Activated naive CD8-positive, alpha-beta T cell treated with anti-CD3 and anti-CD28 coated beads for 36 hours (primary cell): ENCODE measurements at places on chromosomes 7 and 10. TPM values are rescaled to one million over a fixed set of nuclear protein-coding genes. Genes with fewer than 3 reads are reported as not detected.

GALNT17 gene
- total RNA-seq = not detected

TMEM270 gene
- total RNA-seq = not detected

COL28A1 gene
- 0.04 TPM for total RNA-seq

C10orf71 gene
- total RNA-seq = not detected

GIMAP6 gene
- total RNA-seq = 34.2 TPM

TRIL gene
- total RNA-seq = not detected

MUC12 gene
- total RNA-seq = 0.66 TPM

CLDN15 gene
- 13.3 TPM for total RNA-seq

MOGAT3 gene
- not detected for total RNA-seq

NODAL gene
- not detected for total RNA-seq

CPA2 gene
- 0.16 TPM for total RNA-seq

GRM3 gene
- total RNA-seq = not detected

CXCL12 gene
- not detected for total RNA-seq

NRCAM gene
- total RNA-seq = 4.6 TPM

ADCY1 gene
- total RNA-seq = not detected

TMEM196 gene
- not detected for total RNA-seq

SH2B2 gene
- total RNA-seq = 3.6 TPM

CDHR3 gene
- not detected for total RNA-seq

OAT gene
- 47.1 TPM for total RNA-seq

MYO1G gene
- 306 TPM for total RNA-seq

MGAM2 gene
- not detected for total RNA-seq

GSTO2 gene
- total RNA-seq = 1.5 TPM

HOXA11 gene
- total RNA-seq = not detected

C7orf57 gene
- total RNA-seq = 1.0 TPM

ZNF716 gene
- total RNA-seq = not detected

SPDYE11 gene
- not detected for total RNA-seq

MSMB gene
- total RNA-seq = not detected

INSYN2A gene
- total RNA-seq = not detected

MYOZ1 gene
- not detected for total RNA-seq

STK32C gene
- 15.3 TPM for total RNA-seq

VSTM4 gene
- total RNA-seq = not detected
